CD4-positive, alpha-beta T cell (primary cell): ENCODE measurements at places on chromosomes 5 and 9.

- DNase-seq: no peak
These were observed 57.8 kb downstream of the ZNF462 start for GRCh38 chr9:106920701-106921283.

DNA sequence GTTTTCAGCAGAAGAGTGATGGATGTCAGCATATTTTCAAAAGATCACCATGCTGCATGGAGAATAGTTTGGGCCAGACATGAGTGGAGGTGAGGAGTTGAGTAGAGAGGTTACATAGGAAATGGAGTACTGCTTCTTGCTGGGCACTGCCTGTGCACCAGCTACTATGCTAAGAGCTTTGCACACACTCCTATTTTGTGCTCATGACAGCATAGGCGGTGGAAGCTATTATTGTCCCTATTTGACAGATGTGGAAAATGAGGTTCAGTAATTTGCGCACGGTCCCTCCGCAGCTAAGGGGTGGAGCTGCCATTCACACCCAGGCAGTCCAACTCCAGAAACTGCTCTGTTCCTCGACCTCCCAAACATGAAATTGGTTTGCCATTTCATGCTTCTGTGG lies 67.8 kb downstream of the ENTREP1 start:
- no peak for DNase-seq

DNA sequence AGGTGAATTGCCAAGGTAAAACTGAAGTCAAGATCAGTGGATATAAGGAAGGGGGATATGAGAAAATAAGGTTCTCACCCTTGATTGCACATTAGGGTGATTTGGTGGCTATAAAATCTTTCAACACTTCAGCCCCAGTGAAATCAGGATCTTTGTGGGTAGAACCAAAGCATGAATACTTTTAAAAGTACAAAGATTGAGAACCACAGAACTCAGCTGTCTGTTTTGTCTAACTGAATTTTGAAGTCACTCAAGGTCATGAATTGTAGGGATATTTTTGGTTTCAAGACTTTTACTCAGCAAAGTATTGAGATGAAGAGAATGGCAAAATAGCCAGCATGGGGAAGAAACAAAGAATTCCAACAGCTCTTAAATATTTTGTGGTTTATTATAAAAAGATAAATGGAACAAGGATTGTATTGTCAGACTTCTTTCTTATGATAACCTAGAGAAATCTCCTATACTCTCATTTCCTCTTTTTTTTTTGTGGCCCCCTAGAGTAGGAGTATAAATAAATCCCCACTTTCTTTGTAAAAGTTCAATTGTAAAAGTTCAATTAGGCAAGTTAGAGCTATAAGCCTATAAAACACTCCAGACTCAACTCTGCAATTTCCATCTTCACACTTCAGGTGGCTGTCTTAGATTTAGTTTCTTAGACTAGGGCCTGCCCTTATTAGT lies 272.9 kb downstream of the PDE4D start:
- DNase-seq: no peak

- no peak for DNase-seq
These were observed 147.3 kb downstream of the MTX3 start for GRCh38 chr5:79843450-79844388.

DNA sequence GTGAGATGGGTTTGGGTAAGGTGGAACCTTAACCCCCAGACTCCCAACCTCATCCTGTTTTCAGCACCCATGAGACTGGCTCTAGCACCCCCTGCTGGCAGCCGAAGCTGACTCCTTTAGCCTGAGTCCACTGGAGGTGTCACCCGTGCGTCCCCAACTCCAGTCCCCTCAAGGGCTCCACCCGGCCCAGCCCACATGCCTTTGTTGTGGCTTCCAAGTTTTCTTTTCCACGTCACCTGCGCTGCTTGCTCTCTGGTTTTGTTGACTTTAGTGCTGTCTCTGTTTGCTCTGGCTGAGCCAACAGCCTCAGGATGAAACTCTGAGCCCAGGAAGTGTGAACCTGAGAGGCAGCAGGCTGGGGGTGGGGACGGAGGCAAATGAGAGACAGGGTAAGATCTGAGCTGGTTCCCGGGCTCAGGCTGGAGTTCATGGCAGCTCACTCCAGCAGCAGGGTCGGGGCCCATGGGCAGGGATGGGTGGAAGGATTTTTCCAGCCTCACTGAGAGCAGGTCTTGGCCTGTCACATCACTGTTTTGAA lies 13.2 kb upstream of the AQP7 start:
- peak; percentile 95 for DNase-seq

- no peak for DNase-seq
These were observed 287.5 kb downstream of the ELAVL2 start for GRCh38 chr9:23538461-23539003.

- no peak for DNase-seq
These were observed 95.3 kb downstream of the PRELID2 start for GRCh38 chr5:145739843-145740242.

DNA sequence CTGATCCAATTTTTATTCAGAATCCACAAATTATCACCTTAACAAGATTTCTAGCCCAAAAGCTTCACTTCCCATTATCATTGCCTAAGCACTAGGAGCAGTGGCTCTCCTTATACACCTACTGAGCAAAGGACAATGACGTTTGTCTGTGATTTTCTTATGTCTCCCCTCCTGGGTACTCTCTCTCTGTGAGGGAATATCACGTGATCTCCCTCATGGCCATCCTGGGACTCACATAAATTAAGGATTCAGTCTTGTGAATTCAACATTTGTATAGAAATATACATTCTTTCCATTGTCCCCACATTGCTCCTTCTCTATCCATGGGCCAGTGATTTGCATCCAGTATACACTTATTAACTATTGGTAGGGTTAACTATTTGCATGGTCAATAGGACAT lies 476.5 kb downstream of the PLK2 start:
- DNase-seq: no peak

DNA sequence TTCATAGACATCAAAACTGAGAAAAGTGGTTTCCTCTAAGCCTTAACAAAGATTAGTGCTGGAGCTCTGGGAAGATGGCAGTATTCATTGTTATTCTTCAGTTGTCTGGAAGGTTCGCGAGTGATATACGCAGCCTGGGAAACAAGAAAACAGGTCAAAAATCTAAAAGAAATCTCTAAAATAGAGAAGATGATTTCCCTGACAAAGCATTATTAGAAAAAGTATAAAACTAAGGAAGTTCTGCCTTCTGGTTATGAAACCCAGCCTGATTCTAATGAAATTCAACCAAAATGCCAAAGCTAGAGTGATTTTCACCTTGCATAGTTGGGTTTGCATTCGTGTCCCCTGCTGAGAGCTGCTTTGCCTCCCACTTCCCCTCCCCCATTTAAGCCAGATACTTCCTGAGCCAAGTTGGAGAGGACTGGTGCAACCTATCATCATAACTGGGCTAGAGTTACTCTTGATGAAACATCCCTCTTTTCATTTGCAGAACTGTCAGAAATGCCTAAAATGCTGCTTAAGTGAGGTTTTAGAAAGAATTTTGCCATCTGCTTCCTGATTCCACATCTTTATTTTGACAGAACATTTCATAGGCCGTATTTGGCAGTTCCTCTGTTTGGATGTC lies 48.4 kb downstream of the NDFIP1 start:
- no peak for DNase-seq
